ENCODE measurements at places on chromosomes 2 and 18.

GRCh38 chr18:37432436-37433195, 133.0 kb downstream of the CELF4 start:
- no peak for DNase-seq

DNA sequence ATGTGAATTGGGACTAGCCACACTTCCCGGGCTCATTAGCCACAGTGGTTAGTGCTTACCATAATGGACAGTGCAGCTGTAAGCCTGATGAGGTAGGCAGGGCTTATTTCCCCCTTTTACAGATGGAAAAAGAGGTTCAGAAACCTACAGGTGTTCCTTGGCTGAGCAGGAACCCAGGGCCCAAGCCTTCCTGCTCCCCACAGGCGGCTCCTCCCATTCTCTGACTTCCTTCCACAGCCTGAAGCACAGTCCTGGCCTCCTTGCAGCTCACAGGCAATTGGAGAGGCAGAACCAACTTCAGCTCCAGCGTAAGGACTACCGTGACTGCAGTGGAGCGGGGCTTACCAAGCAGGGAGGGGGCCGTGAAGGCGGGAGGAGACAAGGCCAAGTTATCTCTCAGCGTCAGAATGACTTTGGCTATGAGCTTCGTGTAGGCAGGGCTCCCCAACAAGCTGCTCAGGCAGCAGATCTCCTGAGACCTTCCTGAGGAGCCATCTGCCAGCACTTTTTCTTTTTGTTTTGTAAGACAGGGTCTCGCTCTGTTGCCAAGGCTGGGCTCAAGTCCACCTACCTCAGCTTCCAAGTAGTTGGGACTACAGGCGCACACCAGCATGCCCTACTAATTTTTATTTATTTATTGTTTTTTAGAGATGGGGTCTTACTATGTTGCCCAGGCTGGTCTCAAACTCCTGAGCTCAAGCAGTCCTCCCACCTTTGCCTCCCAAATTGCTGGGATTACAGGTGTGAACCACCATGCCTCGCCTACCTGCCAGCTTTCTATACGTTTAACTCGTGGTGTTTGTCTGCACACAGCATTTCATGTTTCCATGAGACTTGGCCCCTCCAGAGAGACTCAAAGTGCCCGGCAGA, 34.2 kb upstream of the NT5DC4 start:
- DNase-seq, result no peak

GRCh38 chr2:122105877-122106206, 350.4 kb downstream of the TSN start:
- no peak for DNase-seq

GRCh38 chr2:20393986-20394385, 43.3 kb upstream of the PUM2 start:
- DNase-seq, result no peak

- DNase-seq, result no peak
These were observed 573.2 kb downstream of the ZEB2 start for GRCh38 chr2:143946436-143947391.

- DNase-seq, result no peak
These were observed 107.8 kb downstream of the NOL10 start for GRCh38 chr2:10581990-10582389.

- no peak for DNase-seq
These were observed 3.8 kb upstream of the ADRA2B start for GRCh38 chr2:96120091-96120720.

- peak; percentile 26 for DNase-seq
These were observed 527.6 kb upstream of the MEX3C start for GRCh38 chr18:51724790-51725721.

GRCh38 chr2:25894135-25894830, 16.0 kb upstream of the ASXL2 start:
- DNase-seq, result no peak

- no peak for DNase-seq
These were observed 104.4 kb downstream of the CTIF start for GRCh38 chr18:48643262-48643661.

- DNase-seq, result no peak
These were observed 284.0 kb upstream of the MC4R start for GRCh38 chr18:60656553-60656952.

- DNase-seq, result no peak
These were observed 601.0 kb downstream of the SLC4A3 start for GRCh38 chr2:220228310-220229006.

- DNase-seq, result no peak
These were observed 36.9 kb upstream of the BMPR2 start for GRCh38 chr2:202339071-202339870.

DNA sequence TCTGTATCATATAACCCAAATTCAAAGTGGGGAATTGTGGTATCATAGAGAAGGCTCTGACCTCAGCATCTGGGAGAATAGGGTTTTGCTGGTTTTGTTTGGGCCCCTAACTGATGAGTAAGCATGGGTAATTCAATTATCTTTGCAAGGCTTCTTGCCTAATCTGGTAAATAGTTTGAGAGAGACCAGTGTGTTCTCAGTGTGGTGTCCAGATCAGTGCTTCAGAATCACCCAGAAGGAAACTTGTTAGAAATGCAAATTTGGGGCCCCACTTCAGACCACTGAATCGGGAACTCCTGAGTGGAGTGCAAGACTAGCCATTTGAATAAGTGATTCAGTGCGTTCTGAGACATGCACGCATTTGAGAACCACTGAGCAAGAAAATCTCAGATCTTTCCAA, 282.7 kb downstream of the EPHA4 start:
- DNase-seq, result no peak

GRCh38 chr18:12046751-12047335, 46.8 kb upstream of the ANKRD62 start:
- no peak for DNase-seq

GRCh38 chr2:136106505-136106904, 11.4 kb downstream of the CXCR4 start:
- no peak for DNase-seq

GRCh38 chr2:215764441-215765048, 248.8 kb downstream of the MREG start:
- DNase-seq, result no peak

DNA sequence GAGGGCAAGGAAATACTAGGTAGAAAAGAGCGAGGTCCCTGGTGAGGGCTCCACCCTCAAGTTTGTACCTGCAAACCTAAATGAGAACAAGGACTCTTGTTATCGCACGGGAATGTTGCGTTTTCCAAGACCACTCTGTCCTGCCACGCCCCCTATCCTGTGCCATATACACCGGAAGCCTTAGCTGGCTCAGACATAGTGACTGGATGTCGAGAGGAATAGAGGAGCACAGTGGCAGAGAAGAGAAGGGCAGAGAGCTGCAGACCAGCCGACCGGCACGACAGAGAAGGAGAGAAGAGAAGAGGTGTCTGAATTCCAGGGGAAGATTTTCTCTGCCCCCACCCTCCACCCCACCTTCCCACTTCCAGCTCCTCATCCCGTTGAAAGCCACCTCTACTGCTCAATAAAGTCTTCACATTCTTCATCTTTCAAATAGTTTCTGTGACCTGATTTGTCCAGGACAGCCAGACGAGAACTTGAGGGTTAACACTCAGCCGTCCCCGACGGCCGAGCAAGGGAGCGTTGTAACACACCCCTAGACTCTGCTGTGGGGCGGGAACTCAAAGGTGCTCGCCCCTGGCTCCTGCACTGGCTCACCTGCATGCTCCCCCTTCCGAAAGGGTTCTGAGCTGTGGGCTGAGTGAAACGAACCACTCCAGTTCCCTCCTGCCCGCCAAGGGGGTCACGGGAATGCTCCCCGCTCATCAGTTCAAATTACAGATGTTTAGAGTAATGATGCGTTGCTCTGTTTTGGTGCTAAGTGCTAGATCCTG, 24.9 kb upstream of the COL3A1 start:
- no peak for DNase-seq

DNA sequence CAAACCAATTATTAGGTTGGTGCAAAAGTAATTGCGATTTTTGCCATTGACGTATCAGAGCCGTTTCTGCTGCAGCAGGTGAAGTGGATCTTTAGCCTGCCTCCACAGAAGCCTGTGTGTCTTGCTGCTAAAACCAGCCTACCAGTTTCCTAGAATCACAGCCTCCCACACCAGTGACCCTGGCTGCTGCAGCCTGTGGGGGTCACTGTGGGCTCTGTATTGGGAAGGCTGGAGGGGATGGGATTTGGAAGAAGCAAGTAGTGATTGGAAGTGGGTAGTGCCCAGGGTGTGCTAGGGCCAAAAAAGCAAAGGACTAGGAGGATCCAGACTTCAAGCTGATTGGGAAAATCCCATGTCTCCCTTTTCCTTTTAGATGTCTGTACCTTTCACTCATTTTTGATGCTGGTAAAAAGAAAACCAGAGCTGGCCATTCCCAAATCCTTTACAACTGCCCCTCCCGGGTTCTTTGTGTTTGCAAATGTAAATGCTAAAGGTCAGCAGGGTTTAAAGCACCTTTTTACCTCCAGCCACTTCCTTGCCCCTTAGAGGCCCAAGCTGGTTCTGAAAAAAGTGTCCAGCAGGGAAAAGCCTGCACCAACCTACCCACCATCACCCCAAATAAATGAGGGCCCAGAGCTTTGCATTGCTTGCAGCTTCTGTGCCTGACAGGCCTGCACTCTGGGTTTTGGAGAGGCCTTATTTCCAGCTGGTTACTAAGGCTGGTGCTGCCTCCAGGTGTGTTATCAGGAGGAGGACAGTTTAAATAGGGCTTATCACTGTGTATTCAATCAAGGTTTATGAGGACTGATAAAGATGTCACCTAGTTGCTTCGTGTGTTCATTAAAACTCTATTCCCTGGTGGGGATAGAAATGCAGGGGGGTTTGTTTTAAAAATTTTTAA, 172.0 kb downstream of the MIB1 start:
- no peak for DNase-seq

DNA sequence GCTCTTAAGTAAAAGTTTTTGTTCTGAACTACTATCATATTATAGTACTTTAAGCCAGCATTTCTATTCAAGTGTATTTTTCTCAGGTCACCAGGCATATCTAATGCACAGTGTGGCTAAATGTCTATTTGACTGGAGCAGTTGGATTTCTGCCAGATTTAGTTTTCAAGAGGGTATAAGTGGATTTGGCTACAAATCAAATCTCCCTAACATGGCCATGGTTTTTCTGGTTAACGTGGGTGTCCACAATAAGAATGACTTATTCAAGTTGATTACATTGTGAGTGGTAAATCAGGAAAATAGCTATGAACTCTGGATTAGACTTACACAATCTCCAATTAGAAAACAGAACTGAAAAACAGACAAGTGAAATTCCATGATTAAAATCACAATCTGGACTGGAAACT, 5.7 kb upstream of the CHN1 start:
- no peak for DNase-seq

DNA sequence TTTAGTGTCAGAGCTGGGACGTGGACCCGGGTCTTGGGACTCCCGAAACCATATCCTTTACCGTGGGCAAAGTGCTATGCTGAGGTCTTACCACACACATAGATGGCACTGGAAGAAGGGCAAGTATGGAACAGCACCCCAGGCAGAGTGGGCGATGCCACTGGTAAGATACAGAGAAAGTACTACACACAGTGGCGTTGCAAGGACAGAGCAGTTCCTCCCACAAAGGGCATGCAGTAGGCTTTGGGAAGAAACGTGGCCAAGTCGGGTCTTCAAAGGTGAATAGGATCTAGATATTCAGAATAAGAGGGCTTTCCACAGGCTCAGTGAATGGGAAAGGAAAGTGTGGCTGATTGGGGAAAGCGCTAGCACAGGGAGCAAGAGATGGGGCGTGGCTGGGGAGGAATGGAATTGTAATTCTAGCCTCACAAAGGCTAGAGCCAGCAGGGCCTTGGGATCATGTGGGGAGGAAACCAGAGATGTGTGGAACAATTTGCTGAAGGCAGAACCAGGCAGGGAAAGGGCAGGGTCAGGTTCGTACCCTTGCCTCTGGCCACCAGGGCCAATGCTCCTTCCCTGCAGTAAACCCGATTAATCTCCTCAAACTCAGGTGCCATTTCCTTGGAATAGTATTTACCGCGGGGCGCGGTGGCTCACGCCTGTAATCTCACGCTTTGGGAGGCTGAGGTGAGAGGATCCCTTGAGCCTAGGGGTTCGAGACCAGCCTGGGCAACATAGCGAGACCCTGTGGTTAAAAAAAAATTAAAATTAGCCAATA, 36.0 kb downstream of the PCBP1 start:
- DNase-seq, result no peak

- DNase-seq, result no peak
These were observed 40.3 kb downstream of the SNTG2 start for GRCh38 chr2:990970-991369.

- DNase-seq, result no peak
These were observed 51.8 kb downstream of the AKAIN1 start for GRCh38 chr18:5145168-5145825.

- no peak for DNase-seq
These were observed 4.3 kb downstream of the DSG4 start for GRCh38 chr18:31380912-31381311.

GRCh38 chr2:182228073-182228473, 198.8 kb downstream of the PDE1A start:
- DNase-seq, result no peak

DNA sequence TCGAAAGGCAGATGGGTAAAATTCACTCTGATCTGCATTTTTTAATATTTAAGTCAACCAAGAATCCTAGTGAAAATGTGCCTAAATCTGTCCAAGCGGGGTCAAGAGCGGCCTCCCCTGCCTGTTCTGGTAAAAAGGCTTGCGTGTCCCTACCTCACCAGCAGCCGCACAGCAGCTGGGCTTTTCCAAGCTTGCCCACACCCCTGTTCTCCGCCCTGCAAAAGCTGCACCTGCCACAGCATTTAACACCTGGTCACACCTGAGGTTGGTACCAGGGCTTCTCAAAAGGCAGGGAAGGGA, 25.8 kb upstream of the TMEM182 start:
- DNase-seq, result no peak

- no peak for DNase-seq
These were observed 69.3 kb downstream of the NEDD4L start for GRCh38 chr18:58113337-58113736.

DNA sequence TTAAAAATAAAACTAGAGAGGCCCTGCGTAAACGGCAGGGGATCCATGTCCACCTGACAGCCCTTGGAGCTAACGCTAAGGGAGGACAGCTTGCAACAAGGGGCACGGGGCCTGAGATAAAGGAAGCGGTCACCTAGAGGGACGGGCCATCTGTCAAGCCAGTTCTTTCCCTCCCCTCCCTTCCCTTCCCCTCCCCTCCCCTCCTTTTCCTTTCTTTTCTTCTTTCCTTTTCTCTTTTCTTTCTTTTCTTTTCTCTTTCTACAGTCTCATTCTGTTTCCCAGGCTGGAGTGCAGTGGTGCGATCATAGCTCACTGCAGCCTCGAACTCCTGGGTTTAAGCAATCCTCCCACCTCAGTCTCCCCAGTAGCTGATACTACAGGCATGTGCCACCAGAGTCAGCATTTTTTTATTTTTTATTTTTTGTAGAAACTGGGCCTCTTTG, 34.5 kb upstream of the CTAGE1 start:
- no peak for DNase-seq

- DNase-seq, result no peak
These were observed 779.7 kb upstream of the PKDCC start for GRCh38 chr2:41267929-41268659.

GRCh38 chr2:100895402-100895801, 75.5 kb downstream of the NPAS2 start:
- DNase-seq, result no peak
